ENCODE measurements at places on chromosomes 2 and 18. TPM values are rescaled to one million over a fixed set of nuclear protein-coding genes. Genes with fewer than 3 reads are reported as not detected.

AGBL5 gene
- total RNA-seq: 29.7 TPM

PAX8 gene
- 0.85 TPM for total RNA-seq

AFF3 gene
- not detected for total RNA-seq

SETBP1 gene
- 0.47 TPM for total RNA-seq

FOXD4L1 gene
- 0.31 TPM for total RNA-seq

PDE1A gene
- total RNA-seq: 0.11 TPM

MSTN gene
- total RNA-seq: not detected

SERPINB3 gene
- total RNA-seq: not detected

LYG2 gene
- total RNA-seq: not detected

FZD7 gene
- total RNA-seq: 6.4 TPM

FANCL gene
- 29.3 TPM for total RNA-seq

NT5C1B gene
- not detected for total RNA-seq

KLHL14 gene
- not detected for total RNA-seq

IL18RAP gene
- total RNA-seq: not detected

WDSUB1 gene
- 7.6 TPM for total RNA-seq

SNED1 gene
- 0.54 TPM for total RNA-seq

ALPG gene
- total RNA-seq: 0.33 TPM

BMP10 gene
- total RNA-seq: not detected
